ENCODE measurements at places on chromosomes 13 and 19. TPM values are rescaled to one million over a fixed set of nuclear protein-coding genes. Genes with fewer than 3 reads are reported as not detected.

The ATP8A2 gene
- total RNA-seq: 0.17 TPM

The AMER2 gene
- not detected for total RNA-seq

The ZNF836 gene
- total RNA-seq: 1.1 TPM

DNA sequence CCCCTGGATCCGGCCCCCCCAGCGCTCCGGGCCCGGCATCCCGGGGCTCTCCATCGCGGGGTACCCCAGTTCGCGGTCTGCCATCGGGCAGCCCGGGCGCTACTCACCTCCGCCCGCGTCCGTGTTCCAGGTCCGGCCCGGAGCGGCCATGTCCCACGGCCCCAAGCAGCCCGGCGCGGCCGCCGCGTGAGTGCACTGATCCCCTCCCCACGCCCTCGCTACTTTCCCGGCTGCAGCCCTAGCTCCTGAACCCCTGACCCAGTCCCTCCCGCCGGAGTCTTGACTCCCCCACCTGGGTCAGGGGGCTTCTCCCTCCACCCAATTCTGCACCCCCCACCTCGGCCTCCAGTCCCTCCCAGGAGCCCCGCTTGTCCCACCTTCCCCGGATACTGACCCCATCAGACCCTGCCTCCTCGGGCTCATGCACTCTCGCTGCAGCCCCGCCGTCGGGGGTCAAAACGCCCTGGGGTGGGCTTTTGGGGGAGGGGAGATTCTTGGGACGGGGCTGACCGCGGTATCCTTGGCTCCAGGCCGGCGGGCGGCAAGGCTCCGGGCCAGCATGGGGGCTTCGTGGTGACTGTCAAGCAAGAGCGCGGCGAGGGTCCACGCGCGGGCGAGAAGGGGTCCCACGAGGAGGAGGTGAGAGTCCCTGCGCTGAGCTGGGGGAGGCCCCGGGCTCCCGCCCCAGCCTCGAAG, 566 bp downstream of the HMG20B start:
- no peak for DNase-seq

DNA sequence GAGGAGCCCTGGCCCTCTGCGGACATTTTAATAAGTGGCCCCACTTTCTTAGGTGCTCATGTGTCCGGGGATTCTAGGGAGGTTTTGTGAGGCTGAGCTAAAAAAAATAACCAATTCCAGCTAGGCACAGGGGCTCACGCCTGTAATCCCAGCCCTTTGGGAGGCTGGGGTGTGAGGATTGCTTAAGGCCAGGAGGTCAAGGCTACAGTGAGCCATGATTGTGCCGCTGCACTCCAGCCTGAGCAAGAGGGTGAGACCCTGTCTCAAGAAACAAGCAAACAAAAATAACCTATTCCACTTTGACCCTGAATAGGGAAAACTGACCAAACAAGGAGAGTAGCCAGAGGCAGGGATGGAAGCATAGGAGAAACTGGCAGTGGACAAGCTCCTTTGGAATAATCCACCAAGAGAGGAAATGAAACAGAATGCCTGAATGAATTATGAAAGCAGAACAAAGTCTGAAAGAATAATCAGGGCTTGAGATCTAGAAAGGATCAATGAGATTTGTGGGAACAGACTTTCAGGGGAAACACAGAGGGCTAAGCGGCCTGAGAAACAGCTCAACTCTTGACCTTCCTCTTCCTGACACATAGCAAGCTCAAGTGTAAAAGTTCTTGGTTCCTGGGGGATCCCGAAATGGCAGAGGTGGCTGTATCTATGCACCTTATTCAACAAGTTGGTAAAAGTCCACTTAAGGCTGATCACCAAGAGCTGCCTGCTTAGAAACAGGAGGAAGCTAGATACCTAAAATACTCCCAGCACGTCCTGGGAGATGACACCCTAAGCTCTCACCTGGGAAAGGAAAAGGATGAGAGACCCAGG, 30.1 kb upstream of the FFAR2 start:
- DNase-seq: no peak

- DNase-seq: no peak
Measured at GRCh38 chr19:14655726-14656125, 18.9 kb downstream of the ADGRE3 start.

GRCh38 chr19:11458236-11458900, 22.5 kb downstream of the ELAVL3 start:
- no peak for DNase-seq

DNA sequence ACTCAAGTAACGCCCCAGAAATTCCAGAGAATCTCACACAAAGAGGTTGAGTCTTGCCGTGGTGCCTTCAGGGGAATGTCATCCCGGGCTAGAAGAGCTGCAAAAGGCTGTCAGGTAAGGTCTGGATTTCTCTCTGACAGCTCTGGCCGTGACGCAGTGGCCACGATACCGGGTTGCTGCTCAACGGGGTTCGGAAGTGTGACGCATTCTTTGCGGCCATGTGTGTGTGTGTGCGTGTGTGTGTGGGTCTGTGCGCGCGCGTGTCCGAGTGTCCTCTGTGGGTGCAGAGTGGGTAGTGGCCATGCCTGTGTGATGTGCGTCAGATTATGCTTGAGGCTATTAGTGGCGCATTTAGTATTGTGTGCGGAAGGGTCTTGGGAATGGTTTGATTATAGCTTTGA, 306 bp downstream of the ZNF540 start:
- no peak for DNase-seq

DNA sequence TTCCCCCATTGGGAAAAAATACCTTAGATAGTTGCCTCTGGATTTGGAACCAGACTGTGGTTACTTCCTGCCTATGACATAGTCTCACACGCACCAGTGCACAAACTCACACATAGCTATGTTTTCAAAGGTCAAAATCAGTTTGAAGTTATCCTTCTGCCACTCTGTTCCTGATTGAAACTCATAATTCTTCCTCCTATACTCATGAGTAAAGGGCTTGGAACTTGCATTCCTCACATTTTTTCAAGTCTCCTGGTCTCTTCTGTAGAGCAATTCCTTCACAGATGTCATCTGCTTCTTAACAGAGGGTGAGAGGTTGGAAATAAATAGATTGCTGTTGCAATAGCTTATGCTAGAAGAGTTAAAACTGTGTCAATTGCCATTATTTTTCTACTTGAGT, 18.6 kb upstream of the POSTN start:
- peak; percentile 91 for DNase-seq

DNA sequence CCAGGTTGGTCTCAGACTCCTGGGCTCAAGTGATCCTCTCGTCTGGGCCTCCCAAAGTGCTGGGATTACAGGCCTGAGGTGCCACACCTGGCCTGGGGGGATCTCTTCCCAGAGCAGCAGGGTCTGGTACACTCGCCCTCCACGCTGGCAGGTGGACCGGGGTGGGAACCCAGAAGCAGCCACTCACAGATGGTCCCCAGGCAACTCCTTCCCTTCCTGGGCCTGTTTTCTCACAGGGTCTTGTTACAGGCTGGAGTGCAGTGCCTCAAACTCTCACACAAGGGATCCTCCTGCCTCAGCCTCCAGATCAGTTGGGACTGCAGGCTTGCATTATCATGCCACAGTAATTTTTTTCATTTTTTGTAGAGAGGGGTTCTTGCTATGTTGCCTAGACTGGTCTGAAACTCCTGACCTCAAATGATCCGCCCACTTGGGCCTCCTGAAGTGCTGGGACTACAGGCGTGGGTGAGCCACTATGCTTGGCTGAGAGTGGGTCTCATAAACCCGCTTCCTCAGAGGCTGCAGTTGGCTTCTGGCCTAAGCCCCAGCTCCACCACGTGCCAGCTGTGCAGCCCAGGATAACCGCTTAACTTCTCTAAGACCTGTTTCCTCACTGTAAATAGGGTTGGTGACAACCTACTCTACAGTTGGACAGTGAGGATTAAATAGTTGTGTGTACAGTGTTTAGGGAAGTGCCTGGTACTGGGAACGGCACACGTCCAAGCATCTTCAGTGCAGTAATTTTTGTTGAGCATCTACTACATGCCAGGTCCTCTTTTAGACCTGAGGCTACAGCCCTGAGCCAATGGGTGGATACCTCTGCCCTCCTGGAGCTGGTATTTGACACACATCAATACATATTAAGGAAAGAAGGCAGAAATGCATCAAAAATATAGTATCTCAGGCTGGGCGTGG, 871 bp upstream of the CCER2 start:
- no peak for DNase-seq

- no peak for DNase-seq
Measured at GRCh38 chr19:30374539-30374864, 2.3 kb downstream of the ZNF536 start.

All from Caki2 (cell line).